ENCODE measurements at places on chromosomes 11 and 22.

DNA sequence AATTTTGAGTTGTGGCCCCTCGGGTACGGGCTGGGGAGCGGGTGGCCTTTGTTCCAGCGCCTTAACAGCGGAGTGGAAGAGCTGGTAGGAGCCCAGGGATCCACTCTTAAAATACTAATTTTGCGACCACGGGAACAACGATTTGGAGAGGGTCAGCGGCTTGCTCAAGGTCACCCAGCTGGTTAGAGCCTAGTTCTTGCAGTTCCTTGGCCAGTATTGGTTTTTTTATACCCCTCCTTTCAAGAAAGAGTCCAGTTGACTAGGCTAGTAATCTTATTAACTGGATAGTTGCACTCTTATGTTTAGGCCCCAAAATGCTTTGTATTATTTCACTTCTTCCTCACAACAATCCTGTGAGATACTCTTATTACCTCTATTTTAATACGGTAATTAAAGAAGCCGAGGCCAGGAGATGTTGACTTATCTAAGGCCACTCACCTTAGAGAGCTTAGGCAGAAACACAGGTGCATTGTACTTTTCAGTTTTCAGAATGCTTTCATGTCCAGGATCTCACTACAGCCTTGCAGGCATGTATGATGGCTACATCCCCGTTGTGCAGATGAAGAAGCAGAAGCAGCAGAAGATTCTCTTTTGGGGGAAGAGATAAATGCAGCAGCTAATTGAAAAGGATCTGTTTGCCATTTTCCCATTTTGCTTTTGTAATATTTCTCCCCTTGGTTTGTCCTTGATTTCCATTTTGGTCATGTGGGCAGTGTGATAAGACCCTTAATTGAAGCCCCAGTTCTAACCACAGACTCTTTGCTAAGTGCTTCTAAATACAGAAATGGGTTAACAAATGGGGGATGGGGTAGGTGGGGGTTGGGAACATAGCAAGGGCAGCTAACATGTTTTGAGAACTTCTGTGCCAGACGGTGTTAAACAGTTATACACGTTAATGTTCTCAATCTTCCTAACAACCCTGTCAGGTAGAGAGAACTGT, 1.4 kb downstream of the SREBF2 start:
- DNase-seq: no peak

GRCh38 chr11:70109903-70110302, 31.8 kb downstream of the ANO1 start:
- DNase-seq: no peak

DNA sequence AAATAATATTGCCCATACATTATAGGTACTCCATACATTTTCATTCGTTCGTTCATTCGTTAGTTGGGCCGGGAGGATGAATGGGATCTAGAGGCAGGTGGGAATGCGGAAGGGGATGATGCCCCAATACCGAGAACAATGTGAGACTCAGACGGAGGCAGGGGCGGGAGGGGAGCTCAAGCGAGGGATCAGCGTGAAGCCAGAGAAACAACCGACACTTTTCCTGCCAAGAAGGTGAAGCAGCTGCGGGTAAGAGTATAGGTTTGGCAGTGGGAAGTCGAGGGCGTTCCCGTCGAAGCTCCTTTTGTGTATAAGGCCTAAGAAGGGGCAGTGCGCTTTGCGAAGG, 1.1 kb upstream of the ARHGEF17 start:
- DNase-seq: no peak

- no peak for DNase-seq
Observed at GRCh38 chr11:112016765-112017376, 8.3 kb upstream of the DLAT start.

GRCh38 chr11:61138935-61139334, 22.3 kb downstream of the VPS37C start:
- no peak for DNase-seq

DNA sequence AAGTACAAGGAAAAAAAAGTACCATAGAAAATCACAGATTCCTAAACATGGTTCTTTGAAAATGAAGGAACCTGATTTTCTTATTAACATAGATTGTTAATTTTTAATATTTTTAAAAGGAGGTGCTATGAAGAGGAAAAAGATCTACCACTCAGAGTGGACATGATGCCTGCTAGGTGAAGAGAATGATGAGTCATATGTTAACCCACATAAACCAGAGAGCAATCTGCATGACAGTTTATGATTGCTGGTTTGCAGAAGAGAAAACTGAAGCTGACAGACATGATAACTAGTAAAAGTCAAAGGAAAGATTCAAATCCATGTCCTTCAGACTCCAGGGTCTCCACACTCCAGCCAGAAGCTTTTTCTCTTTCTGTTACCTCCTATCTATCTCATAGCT, 1231.7 kb downstream of the LRRC4C start:
- no peak for DNase-seq

DNA sequence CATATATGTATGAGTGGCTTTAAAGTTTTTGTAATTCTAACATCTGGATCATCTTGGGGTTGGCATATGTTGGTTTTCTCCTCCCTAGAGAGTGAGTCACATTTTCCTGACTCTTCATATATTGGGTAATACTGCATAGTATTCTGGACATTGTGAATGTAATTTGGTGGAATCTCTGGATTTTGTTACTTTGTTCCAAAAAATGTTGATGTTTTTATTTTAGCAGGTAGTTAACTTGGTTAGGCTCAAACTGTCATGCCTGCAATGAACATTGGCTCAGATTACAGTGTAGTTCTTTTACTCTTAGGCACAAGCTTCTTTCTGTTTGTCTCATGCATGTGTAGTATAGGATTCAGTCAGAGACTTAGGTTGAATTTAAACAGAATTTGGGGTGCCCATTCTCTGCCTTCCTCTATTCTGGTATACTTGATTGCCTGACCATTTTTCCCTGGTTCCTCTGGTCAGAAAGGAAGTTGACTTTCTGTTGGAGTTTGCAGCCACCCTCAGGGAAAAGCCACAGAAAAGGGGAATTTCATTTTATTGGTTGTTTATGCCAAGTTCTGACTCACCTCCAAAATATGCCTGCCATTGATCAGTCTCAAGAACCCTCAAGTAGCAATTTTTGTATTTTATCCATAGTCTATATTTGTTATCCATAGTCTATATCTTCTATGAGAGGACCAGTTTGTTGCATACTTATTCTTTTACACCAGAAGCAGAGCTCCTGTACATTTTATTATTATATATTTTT, 151.7 kb downstream of the UVRAG start:
- DNase-seq: no peak

DNA sequence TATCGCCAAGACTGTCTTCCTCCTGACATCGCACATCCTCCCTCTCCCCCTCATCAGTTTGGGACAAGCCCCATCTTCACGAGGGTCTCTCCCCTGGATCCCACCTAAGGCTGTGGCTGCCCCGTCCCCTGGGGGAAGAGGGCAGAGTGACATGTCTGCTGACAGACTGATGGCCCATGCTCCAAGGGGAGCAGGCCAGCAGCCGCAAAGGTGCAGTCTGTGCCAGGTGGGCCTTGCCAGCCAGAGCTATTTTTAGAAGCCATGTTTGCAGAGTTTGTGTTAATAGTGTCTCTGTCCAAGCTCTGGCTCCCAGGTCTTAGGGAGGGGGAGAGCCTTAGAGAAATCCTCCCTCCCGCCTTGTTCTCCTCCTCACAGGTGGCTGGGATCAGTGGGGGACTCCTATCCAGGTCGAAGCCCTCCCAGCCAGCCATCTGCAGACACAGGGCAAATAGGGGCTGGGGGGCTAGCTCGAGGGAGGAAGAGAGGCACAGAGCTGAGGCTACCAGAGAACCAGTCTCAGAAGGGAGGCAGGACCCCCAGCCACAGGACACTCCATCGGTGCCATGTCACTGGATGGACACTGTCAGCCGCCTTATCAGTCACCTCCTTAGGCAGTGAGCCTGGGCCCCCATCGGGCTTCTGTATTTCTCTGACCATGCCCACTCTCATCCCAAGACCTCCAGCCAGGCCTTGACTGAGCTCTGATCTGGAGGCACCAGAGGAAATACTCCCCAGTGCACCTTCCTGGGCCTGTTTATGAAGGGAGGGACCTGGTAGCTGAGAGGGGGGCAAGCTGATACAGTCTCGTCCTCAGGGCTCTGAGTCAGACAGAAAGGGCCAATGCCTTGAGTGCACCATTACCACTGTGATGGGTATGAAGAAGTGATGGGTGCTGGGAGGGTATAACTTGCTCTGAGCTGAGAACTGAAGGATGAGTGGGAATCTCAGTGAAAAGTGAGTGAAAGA, 49.3 kb downstream of the CHRDL2 start:
- peak; percentile 3 for DNase-seq

GRCh38 chr22:27809226-27809603, 7.7 kb upstream of the MN1 start:
- no peak for DNase-seq

DNA sequence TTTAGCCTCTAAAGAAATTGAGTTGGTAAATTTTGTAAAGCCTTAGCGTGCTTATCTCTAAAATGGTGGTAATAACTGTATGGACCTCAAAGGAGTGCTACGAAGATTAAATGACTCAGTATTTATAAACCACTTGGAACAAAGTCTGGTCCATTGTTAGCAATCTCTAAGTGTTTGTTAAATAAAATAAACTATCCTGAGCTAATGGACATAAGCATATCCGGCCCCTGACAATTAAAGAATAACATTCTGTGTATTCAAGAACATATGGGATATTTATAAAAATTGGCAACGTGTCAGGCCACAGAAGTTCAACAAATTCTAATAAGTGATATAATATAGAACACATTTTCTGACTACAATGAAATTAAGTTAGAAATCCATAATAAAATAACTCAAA, 71.0 kb downstream of the MYEOV start:
- no peak for DNase-seq

- DNase-seq: no peak
Observed at GRCh38 chr11:36432093-36432469, 78.0 kb downstream of the TRAF6 start.

DNA sequence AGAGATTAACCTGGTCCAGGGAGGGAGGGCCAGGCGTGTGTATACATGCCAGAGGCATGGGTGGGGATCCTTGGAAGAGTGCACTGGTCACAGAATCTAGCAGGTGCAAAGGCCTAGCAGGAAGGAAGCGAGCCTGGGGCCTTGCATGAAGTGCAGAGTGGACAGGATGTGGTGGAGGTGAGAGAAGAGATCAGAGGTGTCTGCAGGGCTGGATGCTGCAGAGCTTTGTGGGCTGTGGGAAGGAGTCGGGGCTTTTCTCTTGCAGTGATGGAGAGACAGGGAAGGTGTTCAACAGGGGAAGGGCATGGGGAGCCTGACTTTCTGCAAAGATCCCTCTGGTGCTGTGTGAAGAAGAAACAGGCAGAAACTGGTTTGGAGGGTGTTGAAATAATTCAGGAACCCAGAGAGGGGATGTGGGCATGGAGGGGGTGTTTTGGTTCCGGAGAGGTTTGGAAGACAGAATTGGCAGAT, 2.5 kb upstream of the TPST2 start:
- DNase-seq: no peak

GRCh38 chr11:116874251-116874650, 36.8 kb upstream of the APOA1 start:
- DNase-seq: no peak

GRCh38 chr11:61072316-61073109, 29.8 kb upstream of the CD5 start:
- DNase-seq: no peak

DNA sequence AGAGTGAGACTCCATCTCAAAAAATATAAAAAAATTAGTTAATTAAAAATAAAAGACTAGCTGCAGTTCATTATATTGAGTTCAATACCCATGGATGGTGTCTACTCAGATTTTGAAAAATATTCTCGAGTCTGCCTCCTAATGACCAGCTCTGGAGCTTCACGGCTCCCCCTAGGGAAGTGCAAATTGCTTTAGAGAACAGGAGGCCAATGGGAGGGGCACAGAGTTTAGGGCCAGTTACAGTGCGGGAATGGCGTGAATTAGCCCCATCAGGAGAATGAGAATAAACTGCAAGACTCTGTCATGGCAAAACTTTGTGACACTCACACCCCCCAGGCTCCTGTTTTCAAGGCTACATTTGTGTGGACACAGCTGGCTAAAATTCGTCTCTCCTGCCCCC, 4.6 kb downstream of the FGF4 start:
- DNase-seq: no peak

DNA sequence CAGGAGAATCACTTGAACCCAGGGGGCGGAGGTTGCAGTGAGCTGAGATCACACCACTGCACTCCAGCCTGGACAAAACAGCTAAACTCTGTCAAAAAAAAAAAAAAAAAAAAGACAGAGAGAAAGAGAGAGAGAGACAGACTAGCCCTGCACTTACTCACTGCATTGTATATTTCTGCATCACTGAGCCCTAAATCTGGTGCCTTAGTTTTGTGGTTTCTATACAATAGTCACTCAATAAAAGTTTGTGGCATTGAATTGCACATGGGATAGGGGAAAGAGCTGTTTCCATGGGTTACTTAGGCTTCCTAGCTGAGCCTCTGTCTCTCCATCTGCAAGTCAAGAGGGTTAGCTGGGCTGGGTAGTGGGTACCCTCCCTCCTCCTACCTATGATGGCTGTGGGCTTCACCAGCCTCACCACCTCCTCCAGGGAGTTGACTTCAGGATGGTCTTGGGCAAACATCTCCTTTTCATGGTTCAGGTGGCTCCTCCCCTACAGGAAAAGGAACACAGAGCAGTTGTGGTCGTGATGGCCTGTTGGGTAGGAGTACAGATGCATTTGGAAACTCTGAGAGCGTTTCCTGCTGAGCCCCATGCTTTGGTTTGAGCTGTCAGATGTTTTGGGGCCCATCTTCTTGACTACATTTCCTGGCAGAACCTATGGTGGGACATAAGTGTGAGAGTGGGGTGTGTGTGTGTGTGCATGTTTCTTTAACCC, 73.2 kb downstream of the CCDC81 start:
- no peak for DNase-seq

GRCh38 chr11:17774232-17775034, 39.9 kb downstream of the KCNC1 start:
- DNase-seq: no peak

DNA sequence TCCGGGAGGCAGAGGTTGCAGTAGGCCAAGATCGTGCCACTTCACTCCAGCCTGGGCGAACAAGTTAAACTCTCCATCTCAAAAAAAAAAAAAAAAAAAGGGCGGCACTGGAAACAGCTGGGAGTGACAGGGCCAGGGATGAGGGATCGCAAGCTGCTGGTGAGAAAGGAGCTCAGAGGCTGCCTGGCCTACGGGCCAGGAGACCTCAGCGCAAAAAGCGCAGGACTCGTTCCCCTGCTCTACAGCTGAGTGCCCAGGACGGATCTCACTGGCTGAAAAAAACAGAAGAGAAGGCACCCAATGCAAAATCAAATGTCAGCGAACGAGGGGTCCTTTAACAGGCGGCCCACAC, 650 bp upstream of the NUP50 start:
- no peak for DNase-seq

- no peak for DNase-seq
Observed at GRCh38 chr22:29375398-29376076, 12.8 kb downstream of the AP1B1 start.

DNA sequence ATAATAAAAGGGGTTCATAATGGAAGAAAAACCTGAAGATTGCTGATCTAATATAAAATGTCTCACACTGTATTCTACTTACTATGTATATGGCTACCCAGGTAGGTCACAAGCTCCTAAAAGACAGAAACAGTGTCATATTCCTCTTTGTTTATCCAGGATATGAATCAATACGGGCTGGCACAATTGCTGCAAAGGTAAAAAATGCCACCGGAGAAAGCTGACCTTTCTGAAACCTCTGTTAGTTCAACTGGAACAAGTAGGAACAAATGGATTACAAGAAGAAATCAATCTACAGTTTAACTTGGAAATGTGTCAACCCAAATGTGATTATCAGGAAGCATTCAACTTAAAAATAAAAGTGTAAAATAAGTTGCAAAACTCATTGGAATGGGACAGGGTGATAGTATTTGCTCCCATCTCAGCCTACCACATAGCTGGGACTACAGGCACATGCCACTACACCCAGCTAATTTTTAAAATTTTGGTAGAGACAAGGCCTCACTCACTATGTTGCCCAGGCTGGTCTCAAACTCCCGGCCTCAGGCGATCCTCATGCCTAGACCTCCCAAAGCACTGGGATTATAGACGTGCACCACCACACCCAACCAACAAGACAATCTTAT, 27.6 kb downstream of the SLC35F2 start:
- no peak for DNase-seq

Data from hippocampal formation (tissue), 2 donors.